ENCODE measurements at places on chromosomes 5 and 9.

DNA sequence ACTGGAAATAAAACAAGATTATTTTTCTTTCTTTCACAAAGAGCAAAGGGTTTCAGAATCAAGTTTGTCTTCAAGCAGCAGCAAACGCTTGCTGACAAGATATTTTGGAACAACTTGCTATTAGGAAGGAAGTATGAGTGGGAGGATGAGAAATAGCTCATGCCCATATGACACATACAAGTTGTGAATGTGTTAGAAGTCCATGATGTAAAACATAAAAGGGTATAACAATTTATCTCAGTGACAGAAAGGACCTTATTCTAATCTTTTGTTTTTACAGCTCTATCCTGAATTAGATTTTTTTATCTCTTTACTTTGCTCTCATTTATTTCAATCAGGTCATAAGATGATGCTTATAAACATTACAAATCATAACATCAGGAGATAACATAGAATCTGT, 516.6 kb upstream of the MEF2C start:
- no peak for DNase-seq

- DNase-seq, result no peak
These were observed 38.3 kb downstream of the PIK3R1 start for GRCh38 chr5:68253624-68254585.

DNA sequence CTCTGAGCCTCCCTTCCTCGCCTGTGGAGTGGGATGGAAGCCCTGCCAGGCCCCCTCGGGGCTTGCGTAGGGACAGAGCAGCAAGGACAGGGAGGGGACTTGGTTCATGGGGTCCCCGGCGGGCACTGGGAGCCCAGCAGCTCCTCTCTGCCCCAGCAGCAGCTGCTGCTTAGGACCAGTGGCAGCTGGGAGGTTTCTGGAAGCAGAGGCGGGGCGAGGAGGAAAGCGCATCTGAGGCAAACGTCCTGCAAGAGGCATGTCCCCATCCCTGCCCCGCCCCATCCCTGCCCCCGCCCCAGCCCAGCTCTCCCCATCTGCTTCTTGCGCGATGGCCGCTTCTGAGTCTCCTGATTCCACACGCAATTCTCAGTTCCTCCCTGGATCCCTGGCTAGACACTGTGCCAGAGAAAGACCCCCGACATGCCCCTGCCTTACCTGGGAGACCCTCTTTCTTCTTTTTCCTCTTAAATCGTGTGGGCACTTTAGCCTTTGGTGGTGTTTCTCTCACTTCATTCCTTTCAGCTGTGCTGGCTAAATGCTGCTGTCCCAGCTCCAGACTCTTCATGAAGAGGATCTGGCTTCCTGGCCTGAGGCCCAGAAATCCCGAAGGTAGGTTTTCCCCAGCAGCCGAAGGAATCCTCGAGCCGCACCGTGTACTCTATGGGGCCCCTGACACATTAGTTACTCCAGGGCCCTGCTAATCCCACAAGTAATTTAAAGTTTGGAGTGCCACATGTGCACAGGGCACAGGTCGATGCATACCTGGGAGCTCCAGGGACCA, 4.4 kb upstream of the OR2S2 start:
- DNase-seq, result no peak

DNA sequence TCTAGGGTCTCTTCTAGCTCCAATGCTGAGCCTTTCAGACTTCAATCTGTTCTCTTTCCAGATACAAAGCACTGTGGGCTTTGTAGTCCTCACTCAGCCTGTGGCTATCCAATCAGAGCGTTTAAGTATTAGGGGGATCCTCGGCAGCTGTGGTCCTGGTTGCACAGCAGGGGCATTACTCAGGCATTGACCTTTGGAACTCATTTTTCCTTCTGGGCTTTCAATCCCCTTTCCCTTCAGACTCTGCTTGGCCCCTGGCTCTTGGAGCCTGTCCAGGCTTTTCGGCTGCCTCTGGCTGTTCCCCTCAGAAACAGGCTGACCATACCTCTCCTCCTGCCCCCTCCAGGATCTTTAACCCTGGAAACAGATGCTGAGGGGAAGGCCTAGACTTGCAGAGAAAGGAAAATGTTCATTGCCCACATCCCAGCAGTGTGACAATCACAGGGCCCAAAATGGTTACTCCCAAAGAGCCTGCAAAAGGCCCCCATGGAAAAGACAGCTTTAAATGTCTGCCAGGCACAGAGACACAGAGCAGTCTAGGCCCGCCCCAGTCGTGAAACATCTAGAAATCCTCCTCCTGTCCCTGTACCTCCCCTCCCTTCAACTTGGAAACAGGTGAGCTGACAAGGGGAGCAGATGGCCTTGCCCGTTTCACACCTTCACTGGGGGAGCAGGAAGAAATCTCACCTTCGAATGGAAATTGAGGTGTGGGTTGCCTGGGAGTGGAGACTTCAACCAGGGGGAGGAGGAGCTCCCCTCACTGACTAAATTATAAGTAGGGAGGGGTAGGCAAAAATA, 13.7 kb downstream of the C1QTNF2 start:
- no peak for DNase-seq

GRCh38 chr5:149779124-149779465, 49.0 kb downstream of the PPARGC1B start:
- no peak for DNase-seq

DNA sequence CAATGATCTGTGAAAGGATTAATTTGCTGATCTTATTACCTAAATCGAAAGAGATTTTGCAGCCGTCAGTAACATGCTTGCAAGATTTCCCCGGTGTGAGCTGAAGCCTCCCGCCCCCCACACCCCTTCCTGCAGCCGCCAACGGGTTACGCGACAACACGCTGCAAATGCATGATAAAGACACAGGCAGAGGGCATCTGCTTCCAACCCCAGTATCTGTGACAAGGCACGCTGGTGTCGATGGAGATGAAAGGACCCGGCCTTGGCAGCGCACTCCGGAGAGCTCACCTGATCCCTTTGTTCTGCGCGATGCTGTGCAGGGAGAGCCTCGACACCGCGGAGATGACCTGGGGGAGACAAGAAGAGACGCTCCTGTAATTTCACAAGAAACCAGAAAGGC, 122.9 kb upstream of the SARDH start:
- DNase-seq, result no peak

- DNase-seq, result no peak
These were observed 410 bp downstream of the GLIPR2 start for GRCh38 chr9:36136894-36137391.

DNA sequence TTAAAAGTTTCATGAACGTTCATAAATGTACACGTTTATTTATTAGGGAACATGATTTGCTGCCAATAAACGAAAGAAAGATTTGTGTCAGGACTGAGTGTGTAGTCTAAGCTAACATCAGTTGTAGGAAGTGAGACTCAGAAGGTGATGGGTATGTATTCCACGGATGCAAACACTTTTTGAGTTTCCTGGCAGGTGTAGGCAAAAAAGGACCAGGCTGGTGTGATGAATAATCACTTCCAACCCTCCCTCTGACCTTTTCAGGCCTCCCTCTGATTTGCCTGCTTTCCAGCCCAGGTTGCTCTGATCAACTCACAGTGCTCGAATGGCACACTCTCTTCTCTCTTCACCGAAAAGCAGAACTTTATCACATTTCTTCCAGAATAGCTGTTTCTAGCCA, 51.8 kb downstream of the BASP1 start:
- no peak for DNase-seq

DNA sequence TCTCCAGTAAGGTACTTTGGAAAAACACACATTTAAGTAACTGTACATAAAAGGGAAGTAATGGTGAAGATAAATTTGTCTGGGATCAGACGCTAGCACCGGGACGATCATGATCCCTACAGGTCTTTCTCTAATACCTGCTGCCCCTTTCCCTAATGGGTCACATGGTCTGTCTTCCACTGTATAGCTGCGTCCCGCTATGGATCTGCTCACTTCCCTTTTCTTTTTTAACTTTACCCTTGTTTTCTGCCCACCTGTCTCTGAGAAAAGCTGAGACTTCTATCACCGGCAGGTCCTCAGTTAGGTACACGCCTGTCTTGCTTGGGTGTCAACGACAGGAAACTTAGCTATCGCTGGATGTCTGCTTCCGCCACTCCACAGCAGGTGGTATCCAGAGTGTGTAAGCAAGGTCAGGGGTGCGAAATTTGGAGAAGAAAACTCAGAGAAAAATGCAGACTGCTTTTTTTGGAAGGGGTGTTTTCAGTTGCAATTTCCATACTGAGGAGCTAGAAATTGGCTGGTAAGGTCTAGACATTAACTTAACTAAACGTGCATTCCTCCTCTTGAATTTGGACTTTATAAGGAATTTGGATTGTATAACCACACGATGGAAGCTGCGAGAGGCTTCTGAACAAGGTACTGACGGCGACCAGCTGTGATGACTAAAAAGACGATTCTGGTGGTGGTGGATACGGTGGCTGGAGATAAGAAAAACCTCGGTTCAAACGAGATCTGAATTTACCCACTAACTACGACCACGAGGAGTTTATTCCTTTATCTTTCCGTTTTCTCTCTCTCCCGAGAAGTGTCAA, 1.1 kb upstream of the ICE1 start:
- DNase-seq, result no peak

GRCh38 chr5:176653401-176654385, 6.4 kb downstream of the TSPAN17 start:
- no peak for DNase-seq

DNA sequence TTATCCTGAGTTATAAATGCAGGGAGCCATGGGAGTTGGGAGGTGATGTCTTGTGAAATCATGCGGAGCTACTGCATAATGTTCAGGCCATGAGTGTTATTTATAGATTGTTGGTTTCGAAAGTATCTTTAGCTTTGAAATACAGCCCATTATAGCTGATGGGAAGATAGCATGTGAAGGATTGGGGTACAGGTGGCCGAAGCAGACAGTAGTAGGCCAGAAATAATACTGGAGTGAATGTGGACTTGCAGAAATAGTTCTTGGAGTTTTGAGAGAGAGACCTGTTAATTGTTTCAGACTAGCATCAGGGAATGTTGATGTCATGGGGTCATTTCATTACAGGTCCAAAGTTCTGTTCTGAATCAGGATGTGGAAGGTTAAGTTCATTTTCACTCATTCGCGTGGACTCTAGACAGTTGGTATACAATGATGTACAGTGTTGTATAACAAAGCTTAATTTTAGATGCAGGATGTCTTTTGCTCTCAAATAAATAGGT, 3.8 kb downstream of the ATP6V1G1 start:
- no peak for DNase-seq

- DNase-seq, result no peak
These were observed 68.8 kb downstream of the ITGA1 start for GRCh38 chr5:52856564-52856963.

GRCh38 chr9:99264070-99264680, 42.1 kb downstream of the SEC61B start:
- no peak for DNase-seq

DNA sequence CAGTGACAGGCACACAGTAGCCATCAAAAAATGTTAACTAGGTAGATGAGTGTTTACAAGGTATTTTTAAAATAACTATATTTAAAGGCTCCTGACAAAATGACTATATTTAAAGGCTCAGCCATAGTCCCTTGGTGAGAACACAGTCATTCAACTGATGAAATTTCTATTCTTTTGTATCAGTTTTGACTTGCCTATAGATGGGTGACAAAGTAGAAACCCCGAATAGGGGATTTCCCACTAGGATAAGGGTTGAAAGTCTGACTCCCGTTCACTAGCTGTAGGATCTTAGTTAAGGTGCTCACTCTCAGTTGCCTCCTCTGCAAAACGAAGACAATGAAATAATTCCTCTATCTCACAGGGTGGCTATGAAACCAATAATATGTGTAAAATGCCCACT, 218.2 kb downstream of the TSSK1B start:
- no peak for DNase-seq

DNA sequence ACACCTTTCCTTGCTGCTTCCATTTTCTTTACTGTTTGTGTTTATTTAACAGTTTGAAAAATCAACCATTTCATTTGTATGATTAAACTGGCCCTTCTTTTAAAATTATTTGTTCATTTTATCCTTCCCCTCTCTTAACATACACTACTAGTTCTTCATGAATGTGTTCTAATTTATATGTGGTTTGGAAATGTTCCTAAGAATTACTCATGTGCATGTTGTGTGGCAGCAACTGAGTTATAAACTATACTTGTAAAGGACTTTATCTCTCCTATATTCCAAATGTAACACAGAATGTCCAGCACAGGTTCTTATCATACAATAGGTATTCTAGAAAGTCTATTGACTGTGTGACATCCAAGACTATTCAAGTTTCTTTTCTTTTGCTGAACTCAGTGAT, 358.2 kb upstream of the MEF2C start:
- DNase-seq, result no peak

GRCh38 chr5:103120607-103121200, 603 bp downstream of the PPIP5K2 start:
- DNase-seq, result no peak

- DNase-seq, result no peak
These were observed 232.3 kb upstream of the ELL2 start for GRCh38 chr5:96193946-96194345.

DNA sequence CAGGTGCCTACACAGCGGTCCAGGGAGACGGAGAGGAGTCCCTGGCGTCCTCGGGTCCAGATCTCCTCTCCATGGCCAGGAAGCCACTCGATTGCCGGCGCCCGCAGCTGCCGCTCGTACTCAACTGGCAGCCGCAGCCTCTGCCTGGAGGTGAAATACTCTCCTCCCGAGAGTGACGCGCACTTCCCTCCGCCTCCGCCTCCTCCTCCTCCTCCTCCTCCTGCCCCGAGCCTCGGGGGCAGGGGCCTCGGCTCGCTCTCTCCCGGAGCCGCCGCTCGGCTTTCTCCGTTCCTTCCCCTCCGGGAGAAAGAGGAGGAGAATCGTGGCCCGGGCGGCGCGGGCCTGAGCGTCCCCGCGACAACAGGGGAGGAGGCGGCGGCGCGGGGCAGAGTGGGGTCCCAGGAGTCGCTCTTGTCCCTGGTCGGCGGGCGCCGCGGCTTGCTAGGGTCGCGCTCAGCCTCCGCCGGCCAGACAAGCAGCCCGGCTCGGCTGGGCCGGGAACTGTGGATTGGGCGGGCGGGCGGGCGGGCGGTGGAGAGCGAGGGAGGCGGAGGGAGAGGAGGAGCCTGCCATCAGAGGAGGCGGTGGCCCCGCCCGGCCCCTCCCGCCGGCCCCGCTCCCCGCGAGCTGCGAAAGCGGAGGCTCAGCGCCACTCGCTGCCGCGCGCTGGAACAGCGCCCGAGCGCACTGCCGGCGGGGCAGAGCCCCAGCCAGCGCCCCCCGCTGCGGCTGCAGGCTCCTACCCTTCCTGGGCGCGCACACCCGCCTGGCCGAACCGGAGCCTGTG, at the start of gene CEMIP2:
CEMIP2 (minus strand) TSS at position 126 of the 787 bp plus-strand sequence. CDS start 18,140 bp downstream, outside the sequence.
- DNase-seq, result peak; percentile 38

DNA sequence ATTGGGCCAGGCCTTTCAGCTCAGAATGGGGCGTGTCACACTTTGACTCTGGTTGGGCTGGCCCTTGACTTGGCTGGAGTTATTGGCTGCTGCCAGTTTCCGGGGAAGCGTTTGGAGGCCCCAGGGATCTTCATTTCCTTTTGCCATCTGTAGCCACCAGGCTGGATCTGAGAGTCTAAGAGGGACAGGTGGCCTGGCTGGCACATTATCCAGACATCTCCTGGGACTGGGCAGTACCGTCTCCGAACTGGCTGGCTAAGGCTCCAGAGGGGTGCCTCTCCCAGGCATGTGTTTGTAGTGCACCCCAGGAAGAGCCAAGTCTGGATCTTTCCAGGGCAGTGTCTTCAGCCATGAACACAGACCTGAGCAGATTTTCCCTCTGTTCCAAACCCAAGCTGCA, 9.7 kb upstream of the JADE2 start:
- DNase-seq, result no peak
